ENCODE measurements at places on chromosomes 2 and 18.

GRCh38 chr2:241125626-241126025, 23.5 kb upstream of the MTERF4 start:
- DNase-seq = no peak

- DNase-seq = no peak
These were observed 757.6 kb downstream of the NR4A2 start for GRCh38 chr2:155574941-155575340.

- no peak for DNase-seq
These were observed 905.6 kb downstream of the TSN start for GRCh38 chr2:122660786-122661634.

DNA sequence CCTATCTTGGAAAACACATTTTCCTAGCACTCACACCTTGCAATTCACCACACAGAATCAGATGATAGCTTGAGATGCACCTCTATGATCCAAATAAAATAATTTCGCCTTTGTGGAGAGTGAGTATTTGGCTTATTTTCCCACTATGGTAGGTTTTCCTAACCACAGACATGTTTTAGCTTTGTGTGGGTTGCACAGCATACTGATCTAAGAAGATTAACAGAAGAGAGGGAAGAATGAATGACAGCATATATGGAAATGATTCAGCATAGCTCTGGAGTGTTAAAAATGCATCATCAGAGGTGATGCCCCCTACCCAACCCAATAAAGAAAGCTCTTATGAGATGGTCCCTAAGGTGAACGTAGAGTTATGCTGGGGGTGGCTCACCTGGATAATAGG, 72.5 kb downstream of the GCA start:
- no peak for DNase-seq

DNA sequence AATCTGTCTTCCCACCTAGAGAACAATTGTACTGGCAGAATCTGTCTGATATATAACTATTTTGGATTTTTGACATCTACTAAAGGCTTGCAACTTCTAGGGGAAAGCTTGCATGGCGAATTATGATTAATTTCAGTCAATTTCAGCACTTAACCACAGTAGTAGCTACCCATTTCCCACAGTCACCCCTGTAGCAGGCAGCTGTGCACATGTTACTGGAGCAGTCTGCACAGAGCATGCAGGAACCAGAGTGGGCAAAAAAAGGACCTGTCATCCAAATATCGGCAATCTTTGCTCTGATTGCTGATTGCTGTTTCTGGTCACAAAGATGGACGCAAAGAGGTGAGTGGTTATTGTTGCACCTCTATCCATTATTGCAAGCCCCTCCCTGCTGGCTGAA, 473.3 kb downstream of the SPAG16 start:
- no peak for DNase-seq

DNA sequence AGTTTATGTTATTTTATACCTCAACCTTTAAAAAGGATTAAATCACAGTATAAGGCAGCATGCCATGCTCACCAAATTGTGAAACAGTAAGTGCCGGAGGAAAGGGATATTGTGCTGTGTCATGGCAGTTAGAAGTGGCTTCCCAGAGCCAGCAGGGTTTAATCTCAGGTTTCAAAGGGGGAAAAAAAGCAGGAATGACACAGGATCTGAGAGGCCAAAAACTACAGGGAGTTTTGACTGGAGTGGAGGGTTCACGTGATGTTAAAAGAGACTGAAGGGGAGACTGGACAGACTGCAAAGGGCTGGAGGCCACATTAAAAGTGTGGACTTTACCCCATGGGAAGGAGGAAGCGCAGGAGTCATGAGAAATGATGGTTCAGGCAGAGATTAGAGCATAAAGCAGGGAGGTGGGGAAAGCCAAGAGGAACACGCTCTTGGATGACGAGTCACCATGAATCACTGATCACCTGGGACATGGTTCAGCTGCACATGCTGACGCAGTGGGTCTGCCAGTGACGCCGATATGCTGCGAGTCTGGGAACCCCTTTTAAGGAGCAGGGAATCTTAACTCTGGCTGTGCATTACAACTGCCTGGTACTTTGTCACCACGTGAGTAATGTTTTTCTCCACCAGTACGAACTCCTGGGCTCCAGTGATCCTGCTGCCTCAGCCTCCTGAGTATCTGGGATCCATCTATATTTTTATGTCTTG, 6.1 kb downstream of the CHMP1B start:
- DNase-seq = no peak

- no peak for DNase-seq
These were observed 41.5 kb upstream of the RPE start for GRCh38 chr2:209960676-209961630.

DNA sequence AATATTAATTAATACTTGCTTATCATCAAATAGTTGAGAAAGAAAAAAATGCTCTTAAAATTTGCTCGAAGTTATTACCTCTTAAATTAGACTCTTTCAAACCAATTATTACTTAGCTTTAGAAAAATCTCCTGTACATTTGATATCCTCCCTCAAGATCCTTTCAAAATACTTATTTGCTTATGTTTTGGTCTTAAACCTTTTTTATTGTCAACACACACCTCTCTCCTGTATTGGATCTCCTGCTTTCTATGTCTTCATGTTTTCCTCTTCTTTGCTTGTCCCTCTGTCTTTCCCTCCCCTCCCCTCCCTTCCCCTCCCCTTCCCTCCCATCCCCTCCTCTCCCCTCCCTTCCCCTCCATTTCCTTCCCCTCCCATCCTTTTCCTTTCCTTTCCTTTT, 14.0 kb downstream of the OSBPL6 start:
- no peak for DNase-seq

DNA sequence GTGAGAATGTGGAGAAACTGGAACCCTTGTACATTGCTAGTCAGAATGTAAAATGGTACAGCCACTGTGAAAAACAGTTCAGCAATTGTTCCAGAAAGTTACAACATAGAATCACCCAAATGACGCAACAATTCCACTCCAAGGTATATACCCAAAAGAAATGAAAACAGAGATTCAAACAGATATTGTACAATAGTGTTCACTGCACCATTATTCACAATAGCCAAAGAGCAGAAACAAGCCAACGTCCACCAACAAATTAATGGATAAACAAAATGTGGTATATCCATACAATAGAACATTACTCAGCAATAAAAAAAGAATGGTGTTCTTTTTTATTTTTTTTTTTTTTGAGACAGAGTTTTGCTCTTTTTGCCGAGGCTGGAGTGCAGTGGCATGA, 10.9 kb downstream of the CLASP1 start:
- no peak for DNase-seq

GRCh38 chr2:133705287-133705686, 137.0 kb upstream of the NCKAP5 start:
- no peak for DNase-seq

DNA sequence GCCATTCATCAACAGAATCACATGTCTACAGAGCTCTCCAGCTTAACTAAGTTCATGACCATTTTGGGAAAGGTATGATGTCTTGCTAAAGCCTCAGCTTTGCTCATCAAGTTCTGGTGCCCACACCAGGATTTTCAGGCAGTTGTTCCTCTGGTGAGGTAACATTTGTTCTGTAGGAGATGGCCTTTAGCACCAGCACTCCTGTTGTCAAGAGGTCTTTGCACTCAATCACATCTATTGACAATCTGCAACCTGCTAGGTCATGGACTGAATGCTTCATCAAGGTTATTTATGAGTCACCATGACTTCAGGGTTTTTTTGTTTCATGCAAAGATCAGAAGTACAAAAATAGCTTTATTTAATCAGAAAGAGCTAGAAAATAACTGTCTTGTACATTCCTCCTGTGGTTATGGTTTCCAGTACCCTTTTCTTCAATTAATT, 36.6 kb upstream of the VIT start:
- DNase-seq = no peak

DNA sequence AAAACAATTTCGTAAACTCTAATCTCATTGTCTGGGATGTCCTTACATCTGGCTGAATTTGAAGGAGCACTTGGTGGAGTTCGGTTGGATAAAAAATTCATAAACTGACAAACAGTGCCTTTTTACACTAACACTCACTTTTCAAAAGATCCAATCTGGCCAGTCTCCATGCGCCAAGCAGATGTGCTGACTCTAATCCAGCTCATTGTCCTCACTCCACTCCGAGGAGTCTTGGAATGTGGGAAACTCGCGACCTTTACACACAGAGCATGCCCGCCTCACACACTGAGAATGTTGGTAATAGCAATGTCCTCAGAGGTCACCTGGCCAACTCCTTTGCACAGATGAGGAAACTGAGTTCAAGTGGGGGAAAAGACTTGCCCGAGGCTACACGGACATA, 66.8 kb downstream of the XDH start:
- DNase-seq = no peak

DNA sequence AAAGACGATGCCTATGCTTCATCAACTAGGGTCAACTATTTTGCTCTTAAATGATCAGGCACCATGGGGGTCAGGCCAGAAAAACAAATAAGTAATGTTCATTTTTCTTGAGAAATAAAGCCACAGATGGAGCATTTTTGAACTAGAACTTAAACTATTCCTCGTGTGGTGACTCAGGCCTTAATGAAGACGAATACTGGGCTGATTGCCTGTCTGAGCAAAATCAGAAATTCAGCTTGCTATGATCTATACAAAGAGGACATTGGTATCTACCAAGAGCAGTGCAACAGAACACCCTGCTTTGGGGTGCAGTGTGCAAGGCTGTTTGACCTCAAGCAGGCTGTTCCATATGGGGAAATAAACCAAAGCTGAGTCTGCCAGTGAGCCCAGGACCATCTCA, 176.0 kb downstream of the NRP2 start:
- DNase-seq = no peak

DNA sequence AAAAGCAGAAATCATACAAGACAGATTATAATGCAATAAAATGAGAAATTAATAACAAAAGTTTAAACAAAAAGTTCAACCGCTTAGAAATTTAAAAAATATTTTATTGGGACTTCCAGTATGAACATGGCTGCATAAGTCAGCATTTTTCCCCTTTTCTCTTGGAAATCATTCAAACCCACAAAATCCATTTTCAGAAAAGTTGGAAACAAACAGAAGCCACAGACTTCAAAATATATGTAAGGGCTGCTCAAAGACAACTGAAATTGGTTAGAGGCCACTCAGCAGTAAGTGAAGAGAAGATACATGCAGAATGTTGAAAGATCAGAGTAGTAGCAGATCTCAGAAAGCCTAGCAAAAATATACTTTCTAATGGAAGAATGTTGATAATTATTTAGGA, 194.0 kb downstream of the DYSF start:
- DNase-seq = no peak

DNA sequence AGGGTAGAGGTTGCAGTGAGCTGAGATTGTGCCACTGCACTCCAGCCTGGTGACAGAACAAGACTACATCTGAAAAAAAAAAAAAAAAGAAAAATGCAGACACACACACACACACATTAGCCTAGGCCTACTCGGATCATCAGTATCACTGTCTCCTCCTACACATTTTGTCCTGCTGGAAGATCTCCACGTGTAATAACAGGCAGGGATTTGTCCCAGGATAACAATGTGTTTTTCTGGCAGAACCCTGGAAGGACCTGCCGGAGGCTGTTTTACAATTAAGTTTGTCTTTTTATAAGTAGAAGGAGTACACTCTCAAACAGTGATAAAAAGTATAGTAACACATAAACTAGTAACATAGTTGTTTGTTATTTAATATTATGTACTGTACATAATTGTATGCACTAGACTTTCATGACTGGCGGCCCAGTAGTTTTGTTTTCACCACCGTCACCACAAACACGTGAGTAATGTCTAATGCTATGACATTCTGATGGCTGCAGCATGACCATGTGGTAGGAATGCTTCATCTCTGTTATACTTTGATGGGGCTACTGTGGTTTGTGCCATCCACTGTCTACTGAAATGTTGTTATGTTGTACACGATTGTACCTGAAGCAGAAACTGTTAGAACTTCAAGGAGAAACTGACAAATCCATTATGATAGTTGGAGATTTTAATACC, 130.6 kb downstream of the ATP9B start:
- no peak for DNase-seq

DNA sequence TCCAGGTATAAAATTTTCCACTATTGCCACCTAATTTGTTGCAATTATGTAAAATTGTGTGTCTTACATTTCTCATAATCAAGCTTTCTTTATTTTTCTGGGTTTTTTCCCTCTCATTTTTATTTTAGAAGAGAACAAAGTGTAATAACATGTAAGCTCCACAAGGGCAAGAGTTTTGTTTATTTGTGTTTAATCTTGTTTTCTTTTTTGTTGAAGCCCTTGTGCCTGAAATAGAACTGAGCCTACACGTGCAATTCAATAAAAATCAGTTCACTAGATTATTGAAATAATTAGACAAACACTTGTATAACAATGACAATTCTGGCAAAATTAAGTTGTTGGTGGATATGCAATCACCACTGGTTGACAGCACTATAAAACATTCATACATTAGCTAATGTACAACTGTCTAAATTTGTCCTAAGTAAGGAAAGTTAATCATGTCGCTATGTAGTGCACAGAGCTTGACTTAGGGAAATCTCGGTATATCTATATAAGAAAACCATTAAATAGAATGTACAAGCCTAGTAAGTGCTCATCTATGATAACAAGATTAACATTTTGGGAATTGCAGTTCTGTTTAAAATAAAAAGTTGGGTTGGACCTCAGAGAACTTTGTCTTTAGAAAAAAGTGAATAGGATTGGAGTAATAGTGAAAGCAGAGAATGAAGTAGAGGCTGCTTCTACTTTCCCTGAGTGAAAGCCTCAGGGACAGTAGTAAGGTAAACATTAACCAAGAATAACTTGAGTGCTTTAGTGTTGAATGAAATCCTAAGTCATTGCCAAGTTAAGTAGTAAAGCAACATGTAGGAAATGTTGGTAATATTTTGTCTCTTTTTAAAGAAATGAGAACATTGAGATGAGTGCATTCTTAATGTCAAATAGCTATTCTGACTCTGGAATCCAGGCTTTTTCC, 37.4 kb upstream of the NOL4 start:
- DNase-seq = no peak

- no peak for DNase-seq
These were observed 241.0 kb downstream of the GLI2 start for GRCh38 chr2:120976501-120977307.

GRCh38 chr18:53771664-53772063, 452.8 kb downstream of the MBD2 start:
- DNase-seq = no peak

GRCh38 chr18:60053747-60054304, 154.0 kb downstream of the PMAIP1 start:
- DNase-seq = no peak

DNA sequence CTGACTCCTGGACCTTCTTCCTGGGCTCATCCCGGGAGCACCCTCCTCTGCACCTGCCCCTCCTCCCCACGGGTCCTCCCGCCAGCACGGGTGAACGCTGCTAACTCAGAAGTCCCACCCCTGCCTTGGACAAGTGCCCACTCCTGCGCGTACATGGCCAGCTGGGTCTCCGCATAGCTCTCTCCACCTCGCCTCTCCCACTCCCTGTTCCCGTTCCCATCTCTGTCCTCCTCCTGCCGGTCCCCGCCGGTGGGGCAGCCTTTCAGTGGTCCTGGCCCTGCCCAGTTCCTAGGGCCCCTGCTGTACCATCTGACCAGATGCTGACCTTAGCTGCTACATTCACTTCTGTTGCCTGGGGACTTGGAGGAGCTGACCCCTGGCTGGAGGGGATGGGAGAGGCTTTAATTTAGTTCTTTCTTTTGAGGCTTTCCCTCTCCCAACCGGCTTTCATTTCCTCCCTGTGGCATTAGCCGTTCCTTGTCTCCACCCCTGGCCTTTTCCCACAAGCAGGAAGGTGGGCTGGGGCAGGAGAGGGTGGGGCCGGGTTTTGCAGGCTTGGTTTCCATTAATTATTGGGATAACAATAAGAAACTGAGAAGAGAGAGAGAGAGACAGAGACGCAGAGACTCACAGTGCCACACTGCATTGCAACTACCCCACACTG, 136.1 kb downstream of the SH3BP4 start:
- DNase-seq = no peak

Data from stimulated activated CD8-positive, alpha-beta memory T cell treated with anti-CD3 and anti-CD28 coated beads, Interleukin-7, amount 100 ng/mL, for 1 hour (primary cell).